ENCODE measurements at places on chromosomes 7 and 10.

DNA sequence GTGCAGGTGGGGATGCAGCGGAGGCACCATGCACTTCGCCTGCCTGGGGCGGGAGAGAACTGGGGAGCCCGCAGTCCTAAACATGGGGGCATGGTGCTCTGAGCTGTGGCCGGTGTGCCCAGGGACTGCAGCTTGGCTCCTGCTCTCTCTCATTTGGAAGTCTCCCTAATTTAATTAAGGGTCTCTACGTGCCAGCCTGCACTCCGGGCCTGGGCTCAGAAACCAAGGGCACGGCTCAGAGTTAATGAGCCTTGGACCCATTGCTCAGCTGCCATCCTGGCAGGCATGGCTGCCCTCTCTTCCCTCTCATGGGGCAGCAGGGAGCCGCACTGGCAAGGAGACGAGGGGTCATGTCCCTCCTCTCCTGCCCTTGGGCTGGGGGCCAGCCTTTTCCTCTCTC is 115.6 kb downstream of the CDH23 start:
- no peak for DNase-seq

DNA sequence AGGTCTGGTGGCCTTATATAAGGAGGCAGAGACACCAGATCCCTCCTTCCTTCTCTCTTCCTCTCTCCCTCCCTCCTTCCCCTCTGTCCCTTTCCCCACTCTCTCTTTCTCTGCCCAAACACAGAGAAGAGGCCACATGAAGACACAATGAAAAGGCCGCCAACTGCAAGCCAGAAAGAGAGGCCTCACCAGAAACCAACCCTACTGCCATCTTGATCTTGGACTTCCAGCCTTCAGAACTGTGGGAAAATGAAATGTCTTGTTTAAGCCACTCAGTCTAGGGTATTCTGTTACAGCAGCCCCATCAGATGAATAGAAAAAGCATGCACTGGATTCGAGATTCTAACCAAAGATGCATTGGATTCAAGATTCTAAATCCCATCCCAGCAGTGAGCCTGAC is 168.1 kb downstream of the FAM107B start:
- no peak for DNase-seq

- DNase-seq = peak; percentile 62
Measured at GRCh38 chr7:2808891-2809665, 35.0 kb downstream of the GNA12 start.

GRCh38 chr7:65746398-65746669 is 126.5 kb upstream of the VKORC1L1 start:
- no peak for DNase-seq

GRCh38 chr7:98210513-98211220 is 572 bp upstream of the BHLHA15 start:
- DNase-seq = no peak

DNA sequence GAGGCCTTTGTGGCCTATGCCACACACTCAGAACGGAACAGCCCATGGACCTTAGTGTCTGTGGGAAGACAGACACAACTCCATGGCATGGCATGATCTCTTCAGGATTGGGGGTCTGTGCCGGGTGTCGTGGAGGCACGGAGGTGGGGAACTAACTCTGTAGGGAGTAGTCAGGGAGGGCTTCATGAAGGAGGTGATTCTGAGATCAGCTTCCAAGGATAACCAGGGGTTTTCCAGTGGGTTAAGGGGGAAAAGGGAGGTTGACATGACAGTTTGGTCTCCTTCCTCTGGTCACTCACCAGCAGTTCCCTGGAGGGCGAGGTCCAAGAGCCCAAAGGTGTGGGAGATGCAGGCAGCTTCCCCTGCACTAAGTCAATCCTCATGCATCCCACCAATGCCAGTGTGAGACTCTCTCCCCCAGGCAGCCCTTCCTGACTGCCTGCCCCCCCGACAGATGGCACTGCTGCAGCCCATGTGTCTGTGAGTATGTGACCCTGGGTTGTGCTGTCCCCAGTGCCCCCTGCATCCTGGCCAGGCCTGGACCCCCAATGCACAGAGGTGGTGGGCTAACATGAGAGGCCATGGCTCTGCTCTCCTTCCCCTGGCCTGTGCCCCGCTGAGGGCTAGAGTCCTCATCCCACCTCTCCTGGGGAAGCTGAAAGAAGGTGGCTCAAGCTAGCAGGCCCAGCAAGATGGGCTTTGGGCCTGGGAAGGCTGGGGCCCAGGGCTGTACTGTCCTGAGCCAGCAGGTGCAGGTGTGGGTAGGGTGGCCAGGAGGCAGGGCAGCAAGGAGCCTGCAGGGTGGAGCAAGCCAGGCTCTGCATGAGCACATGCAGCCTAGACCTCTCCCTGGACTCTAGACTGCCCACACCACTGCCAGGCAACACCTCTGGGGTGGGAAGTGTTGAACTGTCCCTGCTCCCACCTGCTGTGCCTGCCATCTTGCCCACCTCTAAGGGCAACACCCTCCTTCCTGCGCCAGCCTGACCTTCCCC is 39.7 kb downstream of the RASGEF1A start:
- DNase-seq = no peak

DNA sequence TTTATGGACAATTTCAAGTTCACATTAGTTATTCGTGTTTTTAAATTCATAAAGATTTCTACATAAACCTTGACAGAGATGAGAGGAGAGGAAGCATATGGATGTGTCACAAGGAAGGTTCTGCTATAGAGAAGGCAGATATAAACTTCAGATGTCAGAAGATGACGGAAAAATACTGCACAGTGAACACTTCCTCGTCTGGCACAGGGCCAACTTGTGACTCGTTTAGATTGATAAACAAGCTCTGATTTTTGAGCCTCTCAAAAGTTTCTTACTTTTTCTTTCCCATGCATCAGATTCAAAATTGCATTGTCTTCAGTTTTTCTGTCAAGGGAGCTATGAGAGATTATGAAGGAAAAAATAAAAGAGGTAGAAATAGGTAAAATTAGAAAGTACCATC is 156.4 kb upstream of the MINDY3 start:
- no peak for DNase-seq

- no peak for DNase-seq
Measured at GRCh38 chr10:11689945-11690736, 52.0 kb upstream of the ECHDC3 start.

DNA sequence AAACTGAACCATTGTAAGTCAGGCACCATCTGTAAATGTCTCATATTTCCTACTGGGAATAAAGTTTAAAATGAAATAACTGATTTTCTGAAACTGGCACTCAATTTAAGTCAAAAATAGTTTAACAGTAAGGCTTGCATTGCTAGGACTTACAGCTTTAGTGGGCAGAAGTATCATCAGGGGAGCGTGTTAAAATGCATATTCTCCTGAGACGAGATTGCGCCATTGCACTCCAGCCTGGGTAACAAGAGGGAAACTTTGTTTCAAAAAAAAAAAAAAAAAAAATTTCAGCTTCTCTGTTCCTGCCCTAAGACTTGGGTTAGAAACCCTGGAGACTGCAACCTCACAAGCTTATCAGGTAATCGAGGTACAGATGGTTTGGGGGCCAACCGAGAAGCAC is 65.4 kb downstream of the UBE3C start:
- DNase-seq = no peak

DNA sequence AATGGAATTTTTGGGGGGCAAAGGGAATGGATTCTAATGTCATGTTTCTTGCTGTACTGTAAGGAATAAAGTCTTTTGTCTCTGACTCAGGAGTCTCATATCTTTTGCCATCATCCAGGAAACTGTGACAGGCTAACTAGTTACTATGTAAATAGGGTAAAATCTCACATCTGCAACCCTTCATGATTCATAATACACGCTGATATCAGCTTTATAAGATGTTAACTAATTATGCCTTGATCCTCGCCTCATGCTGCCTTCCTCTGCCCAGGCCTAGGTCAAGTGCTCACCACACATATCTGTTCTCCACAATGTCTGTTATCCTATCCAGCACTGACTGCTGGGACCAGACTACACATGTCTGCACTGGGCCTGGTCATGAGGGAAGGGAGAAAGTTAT is 81.3 kb upstream of the CXCL12 start:
- DNase-seq = no peak

- DNase-seq = no peak
Measured at GRCh38 chr7:40694026-40694809, 559.4 kb downstream of the SUGCT start.

GRCh38 chr10:7942859-7943258 is 111.6 kb upstream of the GATA3 start:
- no peak for DNase-seq

- DNase-seq = no peak
Measured at GRCh38 chr7:128672927-128673517, 930 bp downstream of the GARIN1A start.

GRCh38 chr10:2427412-2427811 is 639.9 kb upstream of the PFKP start:
- no peak for DNase-seq

- DNase-seq = peak; percentile 15
Measured at GRCh38 chr7:66272321-66272720, 67.2 kb downstream of the TPST1 start.

DNA sequence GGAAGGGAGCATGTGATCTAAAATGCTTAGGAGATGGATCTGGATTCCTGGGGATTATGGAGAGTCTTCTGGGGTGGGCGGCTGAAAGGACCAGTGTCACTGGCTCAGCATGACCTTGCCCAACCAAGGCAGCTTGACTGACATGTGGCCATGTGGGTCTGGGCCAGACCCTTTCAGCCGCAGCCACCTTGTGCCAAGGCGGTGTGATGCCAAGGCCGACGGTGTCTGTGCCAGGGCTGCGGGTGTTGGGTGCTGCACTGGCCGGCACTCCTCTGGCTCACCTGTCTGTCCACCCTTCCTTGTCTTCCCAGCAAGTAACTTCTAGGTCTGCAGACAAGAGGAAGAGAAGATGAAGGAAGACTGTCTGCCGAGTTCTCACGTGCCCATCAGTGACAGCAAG is 8.8 kb downstream of the DEPP1 start:
- DNase-seq = no peak

GRCh38 chr10:21516242-21517131 is 9.0 kb downstream of the SKIDA1 start:
- no peak for DNase-seq

DNA sequence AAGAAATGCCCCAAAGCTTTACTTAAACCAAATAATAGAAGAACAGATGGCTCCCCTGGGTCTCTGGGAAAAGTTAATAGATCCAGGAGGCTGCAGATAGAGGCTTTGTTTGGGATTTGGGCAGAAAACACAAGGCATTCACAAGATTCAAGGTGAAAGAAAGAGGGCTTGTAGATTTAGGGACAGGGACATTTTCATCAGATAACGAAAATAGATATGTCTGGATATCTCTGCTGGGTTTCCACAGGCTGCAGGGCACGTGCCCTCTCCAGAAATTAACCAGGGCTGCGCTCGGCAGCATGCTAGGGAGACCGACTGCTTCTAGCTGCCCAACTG is 14.9 kb downstream of the CARD11 start:
- no peak for DNase-seq

DNA sequence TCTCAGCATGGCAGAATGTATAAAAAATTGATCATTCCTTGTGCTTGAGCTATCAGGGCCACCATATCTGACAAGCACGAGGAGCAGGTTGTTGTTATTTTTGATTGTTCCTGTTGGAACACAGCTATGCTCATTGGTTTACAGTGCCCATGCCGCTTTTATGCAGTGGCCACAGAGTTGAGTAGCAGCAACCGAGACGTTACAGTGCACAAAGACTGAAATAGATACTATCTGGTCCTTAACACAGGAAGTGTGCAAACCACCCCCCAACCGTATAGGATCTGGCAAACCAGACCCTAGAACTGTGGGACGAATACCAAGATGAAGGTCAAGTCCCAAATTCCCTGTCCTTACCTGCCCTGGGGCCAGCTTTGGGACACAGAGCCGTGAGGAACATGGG is 216.6 kb downstream of the KLF6 start:
- DNase-seq = no peak

GRCh38 chr10:69124563-69125268 is 738 bp downstream of the VPS26A start:
- peak; percentile 62 for DNase-seq

- DNase-seq = no peak
Measured at GRCh38 chr10:3002304-3002703, 65.0 kb upstream of the PFKP start.

GRCh38 chr10:13400196-13400965 is 52.3 kb upstream of the SEPHS1 start:
- DNase-seq = no peak

- peak; percentile 8 for DNase-seq
Measured at GRCh38 chr7:55366461-55367070, 1.4 kb downstream of the LANCL2 start.

- peak; percentile 95 for DNase-seq
Measured at GRCh38 chr7:80634505-80634904, 3.9 kb upstream of the CD36 start.

DNA sequence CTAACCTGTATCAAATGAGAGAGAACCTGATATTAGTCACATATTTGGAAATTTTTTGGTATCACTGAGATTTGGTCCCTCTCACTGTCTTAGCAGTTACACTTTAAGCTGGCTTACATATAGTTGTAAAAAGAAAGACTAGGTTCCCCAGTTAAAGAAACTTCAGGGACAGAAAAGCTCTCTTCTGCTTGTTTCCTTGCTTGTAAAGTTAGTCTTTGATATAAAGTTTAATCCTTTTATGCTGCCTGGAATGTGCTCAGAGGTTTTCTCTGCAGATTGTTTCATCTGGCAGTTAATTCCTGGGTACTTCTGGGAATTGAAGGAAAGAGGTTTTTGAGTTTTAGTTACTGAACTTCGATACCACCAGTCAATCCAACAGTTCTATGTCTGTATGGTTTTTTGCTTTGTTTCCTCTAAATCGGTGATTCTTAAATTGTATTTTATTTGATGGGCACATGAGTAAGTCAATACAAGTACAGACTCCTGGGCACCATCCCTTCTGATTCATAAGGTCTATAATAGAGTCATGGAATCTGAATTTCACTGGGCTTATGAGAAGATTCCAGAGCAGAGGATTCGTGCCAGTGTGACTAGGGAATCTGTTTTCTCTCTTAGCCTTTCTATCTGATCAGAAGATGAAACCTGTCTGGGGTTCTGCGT is 1080.9 kb upstream of the C7orf33 start:
- DNase-seq = no peak

GRCh38 chr7:10977113-10977512 is 3.4 kb downstream of the PHF14 start:
- DNase-seq = no peak

DNA sequence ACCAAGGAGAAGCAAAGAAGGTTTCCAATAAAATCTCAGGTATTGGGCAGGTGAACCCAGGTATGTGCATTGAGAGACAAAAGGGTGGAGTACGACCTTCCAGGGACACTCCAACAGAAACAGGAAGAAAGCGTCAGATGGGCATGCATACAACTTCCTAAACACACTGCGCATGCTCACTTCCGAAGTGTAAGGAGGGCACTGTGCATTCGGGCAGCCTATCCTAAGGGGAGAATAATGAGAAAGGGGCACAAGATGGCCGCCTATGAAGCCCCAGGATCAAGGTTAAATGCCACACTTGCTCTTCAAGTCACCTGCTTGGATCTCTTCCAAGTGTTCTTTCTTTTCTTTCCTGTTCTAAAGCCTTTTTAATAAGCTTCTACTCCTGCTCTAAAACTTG is 39.4 kb upstream of the PRSS1 start:
- peak; percentile 20 for DNase-seq

DNA sequence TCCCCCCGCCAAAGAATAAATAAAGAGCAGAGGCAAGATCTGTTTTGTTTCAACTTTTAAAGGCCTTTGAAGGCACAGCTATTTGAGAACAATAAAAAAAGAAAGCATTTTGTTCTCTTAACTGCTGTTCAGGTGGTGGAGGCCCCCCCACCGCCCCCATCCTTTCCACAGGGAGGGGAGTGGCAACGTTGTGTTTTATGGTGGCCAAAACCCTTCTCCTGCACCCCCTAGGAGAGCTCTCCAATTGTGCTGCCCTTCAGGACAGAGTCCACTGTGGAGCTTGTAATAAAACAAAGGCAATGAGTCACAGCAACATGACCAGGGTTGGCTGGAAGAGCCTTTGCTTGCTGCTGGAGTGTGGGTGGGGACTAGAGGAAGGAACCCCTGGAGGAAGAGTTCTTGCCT is 987.9 kb downstream of the KCNMA1 start:
- peak; percentile 81 for DNase-seq
